ENCODE measurements at places on chromosomes 13 and 19.

DNA sequence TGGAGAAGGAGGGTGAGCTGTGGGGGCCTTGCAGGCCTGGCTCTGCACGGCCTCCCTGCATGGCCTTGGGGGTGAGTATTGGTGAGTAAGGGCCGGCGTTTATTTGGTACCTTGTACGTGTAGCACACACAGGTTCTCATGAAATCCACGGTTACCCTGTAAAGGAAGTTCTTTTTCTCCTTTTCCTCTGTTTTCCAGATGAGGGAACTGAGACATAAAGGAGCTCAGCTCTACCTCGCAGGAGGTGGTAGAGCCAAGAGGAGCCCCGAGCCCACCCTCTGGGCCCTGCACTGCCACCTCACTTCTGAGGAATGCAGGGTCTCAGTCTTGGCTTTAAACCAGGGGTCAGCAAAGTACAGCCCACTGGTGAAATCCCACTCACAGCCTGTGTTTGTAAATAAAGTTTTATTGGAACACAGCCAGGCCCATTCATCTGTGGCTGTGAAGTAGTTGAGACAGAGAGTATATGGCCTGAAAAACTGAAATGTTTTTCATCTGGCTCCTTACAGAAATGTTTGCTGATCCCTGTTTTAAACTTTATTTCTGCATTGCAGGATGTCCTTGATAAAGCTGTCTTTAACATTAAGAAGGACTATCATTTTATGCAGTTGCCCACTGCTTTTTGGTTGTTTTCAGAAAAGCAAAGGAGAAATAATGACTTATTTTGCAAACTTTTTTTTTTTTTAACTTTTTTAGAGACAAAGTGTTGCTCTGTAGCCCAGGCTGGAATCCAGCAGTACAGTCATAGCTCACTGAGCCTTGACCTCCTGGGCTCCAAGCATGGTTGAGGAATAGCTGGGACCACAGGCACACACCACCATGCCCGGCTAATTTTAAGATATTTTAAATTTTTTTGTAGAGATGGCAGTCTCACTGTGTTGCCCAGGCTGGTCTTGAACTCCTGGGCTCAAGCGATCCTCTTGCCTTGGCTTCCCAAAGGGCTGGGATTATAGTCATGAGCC, 6.4 kb downstream of the EPN1 start:
- no peak for DNase-seq

GRCh38 chr19:46844067-46844489, 6.6 kb downstream of the AP2S1 start:
- no peak for DNase-seq

GRCh38 chr19:31419871-31420445, 70.7 kb upstream of the TSHZ3 start:
- DNase-seq, result no peak

- peak; percentile 75 for DNase-seq
These were observed 9.4 kb downstream of the SIRT6 start for GRCh38 chr19:4172861-4173473.

- DNase-seq, result no peak
These were observed 1769.0 kb upstream of the PCDH20 start for GRCh38 chr13:63184693-63185092.

Measured in activated CD8-positive, alpha-beta memory T cell treated with anti-CD3 and anti-CD28 coated beads, Interleukin-2, amount 10 ng/mL, durations not matched to agents 7 days and 5 days (primary cell).